Smooth muscle cell of the brain vasculature (primary cell): ENCODE measurements at places on chromosomes 1 and 21.
A peak's percentile ranks its signal among the peaks of the same experiment; 100 is the strongest.

DNA sequence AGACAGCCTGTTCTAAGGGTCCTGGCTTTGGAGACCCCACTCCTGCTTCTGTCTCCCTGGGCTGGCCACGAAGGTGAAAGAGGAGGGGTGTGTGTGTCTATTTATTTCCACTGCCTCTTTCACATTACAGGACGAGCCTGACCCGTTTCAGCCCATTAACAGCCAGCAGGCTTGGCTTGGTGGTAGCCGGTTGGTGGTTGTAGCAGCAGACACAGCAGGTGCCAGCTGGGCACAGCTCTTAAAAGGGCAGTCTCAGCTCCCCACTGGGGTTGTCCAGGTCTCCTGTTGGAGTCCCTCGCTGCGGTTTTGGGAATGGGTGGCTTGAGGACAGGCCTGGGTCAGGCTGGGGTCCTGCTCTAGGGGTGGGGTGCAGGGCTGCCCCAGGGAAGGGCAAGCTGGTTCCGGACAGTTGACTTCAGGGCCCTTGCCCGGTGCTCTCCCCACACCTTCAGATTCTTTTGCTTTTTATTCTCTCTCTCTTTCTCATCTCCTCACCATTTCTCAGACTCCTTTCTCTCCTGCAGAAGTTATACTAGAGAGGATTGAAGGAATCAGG lies 84.6 kb downstream of the ACTL8 start:
- no peak for DNase-seq

- DNase-seq = no peak
These were observed 34.4 kb downstream of the INKA2 start for GRCh38 chr1:111704776-111705175.

DNA sequence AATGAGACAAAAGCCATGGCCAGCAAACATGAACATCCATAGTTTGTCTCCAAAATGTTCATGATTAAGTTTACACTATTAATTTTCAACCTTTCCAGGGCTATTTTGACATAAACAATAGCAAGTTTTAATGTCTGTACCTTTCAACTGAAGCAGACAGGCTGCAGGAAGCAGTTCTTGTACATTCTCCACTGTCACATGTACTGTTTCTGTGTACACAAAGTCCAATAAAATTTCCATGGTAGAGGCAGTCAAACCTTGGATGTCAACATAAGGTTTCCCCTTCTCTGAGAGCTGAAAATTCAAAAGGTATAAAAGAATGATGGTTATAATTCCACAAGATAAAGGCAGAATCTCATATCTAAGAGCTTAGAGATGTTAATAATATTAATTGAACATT lies 7.4 kb downstream of the KLHL12 start:
- DNase-seq = no peak

GRCh38 chr1:175353066-175353465 lies 160.5 kb upstream of the KIAA0040 start:
- DNase-seq = no peak

DNA sequence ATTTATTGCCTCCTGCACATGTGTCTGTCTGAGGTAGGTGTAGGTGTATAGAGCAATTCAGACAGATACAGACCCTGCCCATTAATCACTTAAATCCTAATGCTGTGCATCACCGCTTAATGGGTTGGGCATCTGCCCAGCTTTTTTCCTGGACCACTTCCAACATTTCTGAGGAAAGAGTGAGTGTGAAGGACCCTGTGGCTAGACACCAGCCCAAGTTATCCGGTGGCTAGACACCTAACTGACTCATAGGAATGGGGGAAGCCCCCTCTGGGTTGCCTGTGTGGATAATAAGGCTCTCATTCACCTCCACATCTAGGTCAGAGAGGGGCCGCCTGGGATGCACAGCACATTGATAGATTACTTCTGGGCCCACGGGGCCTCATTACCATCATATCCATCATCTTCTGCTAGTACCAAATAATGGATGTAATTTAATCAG lies 121.1 kb upstream of the RAVER2 start:
- DNase-seq = peak; percentile 0

DNA sequence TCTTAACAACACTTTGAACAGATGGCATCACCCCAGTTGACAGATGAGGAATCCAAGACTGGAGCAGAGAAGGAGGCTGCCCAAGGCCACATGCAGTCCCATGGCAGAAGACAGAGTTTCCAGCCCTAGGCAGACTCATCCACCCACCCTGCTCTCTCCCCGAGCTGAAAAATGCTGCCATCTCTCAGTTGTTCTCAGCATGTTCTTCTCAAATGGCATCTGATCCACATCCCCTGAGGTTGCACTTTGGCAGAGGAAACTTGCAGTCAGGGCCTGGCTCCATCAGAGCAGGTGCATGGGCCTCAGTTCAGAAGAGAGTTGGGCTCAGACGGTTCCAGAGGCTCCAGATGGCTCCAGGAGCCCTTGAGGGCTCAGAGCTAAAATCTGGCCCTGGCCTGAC lies 709.4 kb downstream of the MATN1 start:
- no peak for DNase-seq

DNA sequence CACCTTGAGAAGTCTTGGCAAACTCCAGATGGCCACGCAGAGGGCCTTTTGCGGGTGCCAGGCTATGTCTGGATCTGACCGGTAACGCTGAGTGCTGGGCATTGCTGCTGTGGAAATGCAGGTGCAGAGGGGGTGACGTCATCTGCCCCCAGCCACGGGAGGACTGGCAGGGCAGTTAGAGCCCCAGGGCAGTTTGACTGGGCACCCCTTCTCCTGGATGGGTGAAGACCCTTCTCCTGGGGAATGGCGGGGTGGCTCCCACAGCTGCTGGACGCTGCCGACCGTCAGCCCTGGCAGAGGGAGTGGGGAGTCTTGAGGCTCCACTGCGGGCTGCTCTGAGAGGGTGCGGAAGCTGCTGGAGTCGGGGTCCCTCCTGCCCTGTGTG lies 12.6 kb upstream of the EDN2 start:
- DNase-seq = no peak

GRCh38 chr1:111768625-111769024 lies 12.9 kb downstream of the DDX20 start:
- DNase-seq = no peak

DNA sequence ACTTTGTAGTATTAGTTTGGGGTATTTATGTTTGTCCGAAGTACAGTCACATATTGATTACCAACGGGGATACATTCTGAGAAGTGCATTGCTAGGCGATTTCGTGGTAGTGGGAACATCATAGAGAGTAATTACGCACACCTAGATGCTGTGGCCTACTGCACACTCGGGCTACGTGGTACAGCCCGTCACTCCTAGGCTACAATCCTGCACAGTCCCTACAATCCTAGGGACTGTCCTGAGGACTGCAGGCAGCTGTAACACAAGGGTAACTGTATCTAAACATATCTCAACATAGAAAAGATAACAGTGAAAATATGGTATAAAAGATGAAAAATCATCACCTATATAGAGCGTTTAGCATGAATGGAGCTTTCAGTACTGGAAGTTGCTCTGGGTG lies 18.6 kb downstream of the EXOC8 start:
- DNase-seq = no peak

GRCh38 chr21:39048064-39048463 lies 135.2 kb downstream of the PSMG1 start:
- DNase-seq = no peak

DNA sequence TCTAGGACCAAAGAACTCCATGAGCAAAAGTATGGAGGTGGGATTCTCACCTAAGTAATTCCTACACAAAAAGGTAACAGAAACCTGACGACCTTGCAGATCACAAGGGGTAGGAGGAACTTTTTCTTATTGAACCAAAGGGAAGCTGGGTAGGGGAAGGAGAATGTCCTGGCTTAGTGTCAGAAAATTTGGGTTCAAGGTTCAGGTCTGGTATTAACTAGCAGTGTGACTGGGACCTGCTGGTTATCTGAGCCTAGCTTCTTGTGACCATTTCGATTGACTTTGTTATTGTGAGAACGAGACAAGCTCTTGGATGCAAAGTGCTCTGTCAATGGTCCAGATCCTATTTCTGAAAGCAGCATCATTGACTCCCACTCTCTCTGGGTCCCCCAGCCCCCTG lies 5.0 kb upstream of the SNX27 start:
- DNase-seq = no peak

DNA sequence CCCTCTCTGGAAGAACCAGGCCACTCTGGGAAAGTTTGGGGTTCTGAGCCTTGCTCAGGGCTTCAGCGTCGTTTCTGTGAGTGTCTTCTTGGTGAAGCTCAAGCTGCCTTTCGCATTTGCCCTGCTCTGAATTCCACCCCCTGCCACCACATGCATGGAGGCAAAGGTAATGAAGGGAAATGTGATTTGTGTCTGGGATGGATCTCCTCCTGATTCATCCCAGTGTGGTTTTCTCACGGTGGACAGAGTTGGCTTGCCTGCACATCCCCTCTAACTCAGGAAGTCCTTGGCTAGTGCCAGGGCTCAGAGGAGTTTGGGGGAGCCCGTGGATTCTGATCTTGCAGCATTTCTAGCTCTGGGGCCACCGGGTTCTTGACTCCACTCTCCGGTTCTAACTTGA lies 173.6 kb upstream of the RAB4A start:
- no peak for DNase-seq

- DNase-seq = no peak
These were observed at the start of gene CDA for GRCh38 chr1:20588634-20589225. Gene CDA, plus strand, starts transcription at chr1:20589097. Its CDS starts 33 bp downstream, at chr1:20589130.

DNA sequence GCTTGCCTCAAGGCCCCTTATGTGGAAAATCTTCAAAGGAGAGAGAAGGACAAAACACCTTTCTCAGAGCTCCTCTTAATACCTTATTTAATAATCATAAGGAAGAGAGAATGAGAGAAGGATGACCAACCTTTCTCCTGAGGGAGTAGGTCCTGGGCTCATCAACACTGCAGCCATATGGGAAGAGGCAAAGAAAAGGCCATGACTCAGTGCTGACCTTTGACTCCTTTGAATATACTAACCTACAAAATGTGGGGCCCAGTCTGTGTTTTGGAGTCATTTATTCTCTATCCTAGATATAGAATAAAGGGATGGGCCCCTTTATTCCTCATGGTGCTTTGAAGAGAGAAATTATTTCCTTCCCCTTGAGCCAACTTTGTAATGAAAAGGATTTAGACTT lies 38.3 kb downstream of the CAMSAP2 start:
- no peak for DNase-seq

DNA sequence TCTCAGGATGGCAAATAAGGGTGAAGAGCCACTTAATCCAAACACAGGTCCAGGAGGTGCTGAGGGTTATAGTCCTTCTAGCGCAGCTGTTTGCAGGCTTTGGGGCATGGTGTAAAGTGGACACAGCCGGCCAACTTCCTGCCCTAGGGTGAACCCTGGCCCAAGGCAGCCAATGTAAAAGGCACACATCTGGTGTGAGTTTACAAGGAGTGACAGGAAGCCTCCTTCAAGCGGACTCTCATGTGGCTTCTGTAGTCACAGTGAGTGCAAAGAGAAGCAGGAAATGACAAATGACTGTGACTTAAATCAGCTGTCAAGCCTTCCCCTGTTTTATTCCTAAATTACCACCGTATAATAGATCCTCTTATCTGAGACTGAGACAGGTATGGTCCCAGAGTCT lies 213.0 kb downstream of the CRB1 start:
- no peak for DNase-seq

DNA sequence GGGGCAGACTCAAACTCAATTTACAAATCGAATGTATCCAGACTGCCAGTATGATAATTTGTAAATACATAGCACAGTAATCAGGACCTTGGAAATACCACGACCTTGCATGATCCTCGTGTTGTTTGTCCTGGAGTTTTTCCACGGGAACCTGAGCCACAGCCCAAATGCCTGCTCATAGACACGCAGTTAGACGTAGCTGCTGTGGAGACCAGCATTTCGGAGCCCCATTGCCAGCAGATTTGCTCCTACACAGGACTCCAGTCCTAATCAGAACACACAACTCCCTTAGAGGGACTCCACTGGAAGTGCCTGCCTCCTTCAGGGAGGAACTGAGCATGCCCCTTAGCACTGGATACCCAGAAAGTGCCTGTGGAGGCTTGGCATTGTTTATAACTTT lies 163.2 kb downstream of the GALNT2 start:
- no peak for DNase-seq

DNA sequence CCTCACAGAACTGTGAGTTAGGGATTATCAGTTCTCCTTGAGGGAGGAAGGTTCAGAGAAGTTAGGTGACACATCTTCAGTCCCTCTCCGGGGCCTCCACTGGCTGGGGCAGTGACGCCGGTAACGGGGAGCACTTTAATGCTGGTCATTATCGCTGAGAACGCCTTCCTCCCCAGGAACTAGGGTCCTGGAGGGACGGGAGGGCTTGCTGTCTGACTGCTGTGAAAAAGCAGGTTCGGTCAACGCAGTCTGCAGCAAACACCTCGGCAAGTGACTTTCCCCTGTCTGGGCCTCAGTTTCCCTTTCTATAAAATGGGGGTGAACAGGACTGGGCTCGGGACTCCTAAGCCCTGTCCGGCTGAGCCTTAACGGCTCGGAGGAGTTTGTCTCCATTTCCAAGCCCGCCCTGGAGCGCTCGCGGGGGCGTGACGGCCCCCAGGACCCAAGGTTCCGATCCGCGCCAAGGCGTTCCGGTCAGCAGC lies 341 bp upstream of the TMEM61 start:
- DNase-seq = no peak

DNA sequence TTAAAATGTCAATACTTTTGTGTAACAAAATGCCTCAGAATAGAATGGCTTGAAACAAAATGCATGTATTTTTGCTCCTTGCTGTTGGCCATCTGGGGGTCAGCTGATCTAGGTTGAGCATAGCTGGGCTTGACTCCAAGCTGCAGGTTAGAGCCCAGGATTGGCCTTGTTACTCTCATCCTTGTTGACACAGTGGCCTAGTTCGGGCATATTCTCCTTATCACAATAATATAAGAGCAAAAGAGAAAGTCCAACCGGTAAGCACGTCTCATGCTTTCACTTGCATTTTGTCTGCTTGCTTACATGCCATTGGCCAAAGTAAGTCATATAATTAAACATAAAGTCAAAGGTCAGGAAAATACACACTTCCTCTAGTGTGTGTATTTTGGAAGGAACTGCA lies 456.2 kb downstream of the KCNT2 start:
- no peak for DNase-seq

GRCh38 chr21:43866260-43866629 lies 1.2 kb downstream of the AGPAT3 start:
- DNase-seq = peak; percentile 41

GRCh38 chr1:91753878-91754277 lies 132.1 kb downstream of the TGFBR3 start:
- DNase-seq = no peak

DNA sequence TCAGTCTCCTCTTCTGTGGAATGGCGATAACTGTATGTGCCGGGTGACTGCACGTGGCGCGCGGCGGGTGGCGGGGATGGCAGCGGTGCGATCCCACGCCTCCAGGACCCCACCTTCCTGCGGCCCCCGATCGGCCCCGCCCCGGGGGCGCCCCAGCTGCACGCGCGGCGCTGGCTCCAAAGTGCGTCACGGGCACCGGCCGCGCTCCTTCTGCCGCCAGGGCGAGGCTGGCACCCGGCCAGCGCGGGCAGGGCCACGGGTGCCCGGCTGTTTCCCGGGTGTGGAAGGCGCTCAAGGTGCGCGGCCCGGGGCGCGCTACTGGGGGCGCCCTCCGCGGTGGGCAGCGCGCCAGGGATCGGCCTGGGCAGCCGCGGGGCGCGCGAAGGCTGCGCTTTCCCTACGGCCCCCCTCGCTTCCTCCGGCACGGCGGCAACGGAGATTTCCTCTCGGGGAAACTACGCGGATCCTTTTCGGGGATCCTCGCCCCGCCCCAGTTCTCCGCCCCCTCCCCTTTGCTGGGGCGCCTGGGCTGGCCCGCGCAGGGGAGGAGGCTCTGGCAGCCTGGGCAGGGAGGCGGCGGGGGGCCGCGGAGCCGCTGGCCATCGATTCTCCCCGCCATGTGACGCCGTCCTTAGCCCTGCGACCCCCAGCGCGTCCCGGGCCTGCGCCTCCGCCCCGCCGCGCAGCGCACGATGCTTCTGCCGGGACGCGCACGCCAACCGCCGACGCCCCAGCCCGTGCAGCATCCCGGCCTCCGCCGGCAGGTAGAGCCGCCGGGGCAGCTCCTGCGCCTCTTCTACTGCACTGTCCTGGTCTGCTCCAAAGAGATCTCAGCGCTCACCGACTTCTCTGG lies at the start of gene EVA1C:
Gene EVA1C, plus strand, starts transcription at position 545 of the 853 bp plus-strand sequence. Its CDS starts 148 bp downstream, at position 693.
- no peak for DNase-seq
